ENCODE measurements at places on chromosomes 3 and 15. TPM values are rescaled to one million over a fixed set of nuclear protein-coding genes. Genes with fewer than 3 reads are reported as not detected.

DNA sequence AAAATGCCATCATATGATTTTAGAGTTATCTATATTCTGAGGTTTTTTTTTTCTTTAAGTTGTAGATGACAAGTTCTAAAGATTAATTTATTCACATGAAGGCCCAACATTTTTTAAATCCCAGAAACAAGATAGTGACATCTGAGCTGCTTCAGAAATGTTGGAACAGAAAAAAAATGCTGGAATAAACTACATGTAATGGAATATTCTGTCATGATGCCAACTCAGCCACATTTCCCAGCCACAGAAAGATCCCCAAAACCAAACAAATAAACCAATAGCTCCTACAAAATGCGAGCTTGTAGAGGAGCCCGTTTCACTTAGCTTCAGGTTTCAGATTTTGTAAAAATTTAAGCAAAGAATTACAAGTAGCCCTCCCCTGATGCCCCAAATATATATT, 111.0 kb upstream of the MYO5C start:
- no peak overlapping the region for H3K4me3 ChIP-seq
- H3K27me3 ChIP-seq, result no peaks in the 10 kb centered on the region
- H3K4me1 ChIP-seq, result no peaks in the 10 kb centered on the region
- no peak for DNase-seq
- H3K36me3 ChIP-seq, result peaks cover 6% of the 10 kb centered on the region

EPHB3 gene
- total RNA-seq, result 0.67 TPM

P2RY13 gene
- not detected for total RNA-seq

DNA sequence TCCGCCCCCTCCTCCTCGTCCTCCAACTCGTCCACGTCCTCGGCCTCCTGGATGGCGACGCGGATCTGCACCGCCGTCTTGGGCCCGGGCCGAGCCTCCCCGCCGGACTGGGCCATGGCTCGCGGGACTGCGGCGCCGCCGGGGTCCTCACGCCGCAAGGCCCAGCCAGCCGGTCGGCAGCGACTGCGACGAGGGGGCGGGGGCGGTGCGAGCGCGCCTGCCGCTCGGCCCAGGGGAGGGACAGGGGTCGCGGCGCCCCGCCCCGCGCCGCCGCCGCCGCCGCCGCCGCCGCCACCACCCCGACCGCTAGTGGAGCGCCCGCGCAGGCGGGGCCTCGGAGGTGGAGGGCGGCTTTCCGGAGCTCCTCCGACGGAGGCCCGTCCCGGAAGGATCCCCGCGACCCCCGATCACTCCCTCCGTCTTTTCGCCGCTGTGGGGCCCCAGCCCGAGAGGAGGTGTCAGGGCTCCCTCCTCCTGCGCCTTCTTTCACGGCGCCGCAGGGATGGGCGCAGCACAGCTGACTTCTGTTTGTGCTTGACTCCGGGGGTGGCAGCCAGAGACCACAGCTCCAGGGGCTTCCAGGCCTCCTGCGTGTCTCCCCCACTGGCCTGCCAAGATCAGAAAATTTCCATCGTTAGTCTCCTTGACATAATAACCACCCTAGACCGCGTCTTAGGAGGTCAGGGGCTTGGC, at the start of gene LARP6:
TSS of gene LARP6 (minus strand) at position 185 of the 693 bp plus-strand sequence. CDS start at position 116, 69 bp downstream.
- DNase-seq, result peak; percentile 9
- no peaks in the 10 kb centered on the region for H3K36me3 ChIP-seq
- H3K27ac ChIP-seq, result no peak within 1 kb of the TSS
- H3K4me1 ChIP-seq, result no peaks in the 10 kb centered on the region
- H3K4me3 ChIP-seq, result no peak within 1 kb of the TSS
- H3K27me3 ChIP-seq, result peaks cover 21% of the 10 kb centered on the region

DNA sequence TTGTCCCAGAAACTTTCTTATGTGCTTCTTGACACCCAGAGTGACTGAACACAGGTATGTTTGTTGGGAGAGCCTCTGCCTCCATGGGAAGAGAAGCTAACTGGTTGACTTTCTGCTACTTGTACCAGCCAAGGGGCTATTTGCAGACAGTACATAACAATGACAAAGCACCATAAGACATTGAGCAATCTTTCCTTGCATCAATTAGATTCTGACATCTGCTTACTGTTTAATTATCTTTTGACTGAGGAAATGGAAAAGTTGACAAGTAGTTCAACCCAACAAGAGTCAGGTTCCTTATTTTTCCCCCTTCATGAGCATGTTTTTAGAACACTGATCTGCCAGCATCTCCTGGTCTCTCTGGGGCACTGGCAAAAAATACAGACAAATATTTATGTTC, 157.7 kb downstream of the RPLP1 start:
- no peaks in the 10 kb centered on the region for H3K4me1 ChIP-seq
- H3K36me3 ChIP-seq, result no peaks in the 10 kb centered on the region
- DNase-seq, result no peak
- no peak overlapping the region for H3K4me3 ChIP-seq

ITGA11 gene
- not detected for total RNA-seq

GRCh38 chr3:53045518-53046170, at the start of gene SFMBT1:
Gene SFMBT1 (minus strand): TSS chr3:53046073. CDS start chr3:52969128, 76,945 bp downstream.
- peaks cover 46% of the 10 kb centered on the region for H3K4me1 ChIP-seq
- H3K36me3 ChIP-seq, result no peaks in the 10 kb centered on the region
- peak within 1 kb of the TSS; percentile 94 for H3K4me3 ChIP-seq
- H3K27ac ChIP-seq, result peak within 1 kb of the TSS; percentile 75
- peak; percentile 72 for DNase-seq
- H3K27me3 ChIP-seq, result no peaks in the 10 kb centered on the region

DNA sequence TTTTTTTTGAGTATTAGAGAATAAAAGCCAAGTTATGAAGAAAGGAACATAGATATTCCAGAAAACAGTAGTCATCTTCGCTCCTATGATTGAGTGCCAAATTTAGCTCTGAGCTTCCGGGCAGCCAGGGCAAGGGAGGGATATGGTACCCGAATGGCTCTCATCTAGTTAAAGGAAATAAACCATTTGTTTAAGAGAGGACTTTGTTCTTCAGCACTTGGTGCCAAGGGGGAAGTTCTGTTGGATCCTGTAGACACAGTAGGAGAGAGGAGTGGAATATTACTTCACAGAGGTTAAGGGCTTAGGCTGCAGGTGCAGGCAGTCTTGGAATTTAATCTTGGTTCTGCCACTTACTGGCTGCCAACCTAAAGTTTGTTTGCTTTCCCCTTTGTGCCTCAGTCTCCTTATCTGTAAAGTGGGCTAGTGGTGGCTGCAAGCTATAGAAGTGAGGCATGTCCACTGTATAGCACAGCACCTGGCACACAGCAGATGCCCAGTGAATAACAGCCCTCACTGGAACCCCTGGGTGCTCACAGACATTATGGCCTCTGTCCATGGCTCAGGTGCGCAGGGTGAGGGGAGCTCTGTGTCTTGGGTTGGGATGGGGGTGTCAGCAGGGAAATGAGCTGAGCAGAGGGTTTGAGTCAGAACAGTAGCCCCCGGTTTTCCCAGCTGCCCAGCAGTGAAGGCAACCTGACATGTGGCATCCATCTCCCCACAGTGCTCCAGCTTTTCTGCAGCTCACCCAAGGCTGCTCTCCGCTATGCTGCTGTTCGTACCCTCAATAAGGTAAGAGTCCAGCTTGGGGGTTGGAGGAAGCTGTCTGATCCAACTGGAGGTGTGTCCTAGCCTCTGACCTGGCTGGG, 10.4 kb downstream of the COPG1 start:
- no peak overlapping the region for H3K4me3 ChIP-seq
- H3K4me1 ChIP-seq, result no peaks in the 10 kb centered on the region
- no peaks in the 10 kb centered on the region for H3K27me3 ChIP-seq
- peaks cover 77% of the 10 kb centered on the region for H3K36me3 ChIP-seq

ZNF592 gene
- 42.6 TPM for total RNA-seq
